NCI-H510A (cell line): ENCODE measurements at places on chromosomes 3 and 15.

- no peak for DNase-seq
These were observed 183.6 kb downstream of the MINAR1 start for GRCh38 chr15:79615754-79616153.

GRCh38 chr3:150972366-150973071, at the start of gene CLRN1:
Gene CLRN1, minus strand, starts transcription at chr3:150972727. Its CDS starts 19 bp downstream, at chr3:150972708.
- DNase-seq, result no peak

DNA sequence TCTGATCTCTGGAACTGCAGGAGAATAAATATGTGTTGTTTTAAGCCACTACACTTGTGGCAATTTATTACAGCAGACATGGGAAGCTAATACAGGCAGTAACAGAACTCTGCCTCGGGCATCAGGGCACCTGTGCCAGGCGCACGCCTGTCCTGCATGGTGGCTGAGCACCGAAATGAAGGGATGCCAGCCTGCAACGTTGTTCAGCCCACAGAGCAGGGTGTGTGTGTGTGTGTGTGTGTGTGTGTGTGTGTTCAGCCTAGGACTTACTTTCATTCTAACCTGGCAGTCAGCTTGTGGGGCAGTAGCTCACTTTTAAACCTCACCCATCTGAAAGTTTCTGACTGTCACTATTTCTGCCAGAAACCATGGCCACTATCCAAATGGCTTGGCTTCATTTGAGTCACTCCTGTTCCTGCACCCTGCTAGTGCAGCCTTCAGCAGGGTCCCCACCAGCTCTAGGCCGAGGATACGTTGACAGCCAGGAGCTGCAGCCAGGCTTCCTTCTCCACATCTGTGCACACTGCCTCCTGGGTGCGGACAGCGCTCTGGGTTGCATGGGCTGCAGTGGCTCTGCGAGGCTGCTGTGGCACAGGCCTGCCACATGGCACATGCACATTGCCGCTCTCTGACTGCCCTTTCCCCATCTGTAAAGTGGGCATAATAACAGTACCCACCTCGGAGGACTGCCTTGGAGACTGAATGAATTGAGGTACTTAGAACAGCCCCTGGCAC, 4.5 kb downstream of the UROC1 start:
- no peak for DNase-seq

GRCh38 chr3:12479919-12480427, 4.3 kb upstream of the TSEN2 start:
- DNase-seq, result no peak

DNA sequence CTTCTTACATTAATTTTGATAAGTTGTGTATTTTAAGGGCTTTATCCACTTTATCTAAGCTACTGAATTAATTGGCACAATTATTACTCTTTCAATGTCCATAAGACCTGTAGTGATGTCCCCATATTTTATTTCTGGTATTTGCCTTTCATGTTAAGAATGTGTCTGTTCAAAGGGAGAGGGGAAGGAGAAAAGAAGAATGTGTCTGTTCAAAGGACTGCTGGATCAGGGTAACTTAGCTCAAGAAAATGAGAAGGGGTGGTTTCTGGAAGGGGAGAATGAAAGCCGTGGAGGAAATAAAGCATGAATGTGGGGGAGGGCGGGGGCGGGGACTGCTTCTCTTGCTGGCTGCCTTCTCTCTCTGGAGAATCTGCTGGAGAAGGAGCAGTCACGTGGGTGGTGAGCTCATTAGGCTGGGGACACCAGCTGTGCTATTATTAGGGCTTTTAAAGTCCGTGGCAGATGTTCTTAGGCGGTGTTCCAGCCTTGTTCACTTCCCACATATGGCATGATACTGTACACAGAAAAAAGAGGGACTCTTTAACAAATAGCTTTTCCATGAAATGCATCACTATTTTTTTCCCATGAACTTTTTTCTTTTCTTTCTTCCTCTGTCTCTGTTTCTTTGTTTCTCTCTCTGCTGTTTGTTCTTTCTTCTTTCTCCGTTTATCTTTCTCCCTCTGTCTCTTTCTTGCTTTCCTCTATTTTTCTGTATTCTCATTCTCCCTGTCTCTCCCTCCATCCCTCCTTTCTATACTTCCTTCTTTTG, 63.7 kb upstream of the ULK4 start:
- peak; percentile 73 for DNase-seq

- DNase-seq, result no peak
These were observed 12.2 kb downstream of the ZIC1 start for GRCh38 chr3:147421184-147421912.

GRCh38 chr3:49609815-49610214, 55.5 kb downstream of the BSN start:
- no peak for DNase-seq

DNA sequence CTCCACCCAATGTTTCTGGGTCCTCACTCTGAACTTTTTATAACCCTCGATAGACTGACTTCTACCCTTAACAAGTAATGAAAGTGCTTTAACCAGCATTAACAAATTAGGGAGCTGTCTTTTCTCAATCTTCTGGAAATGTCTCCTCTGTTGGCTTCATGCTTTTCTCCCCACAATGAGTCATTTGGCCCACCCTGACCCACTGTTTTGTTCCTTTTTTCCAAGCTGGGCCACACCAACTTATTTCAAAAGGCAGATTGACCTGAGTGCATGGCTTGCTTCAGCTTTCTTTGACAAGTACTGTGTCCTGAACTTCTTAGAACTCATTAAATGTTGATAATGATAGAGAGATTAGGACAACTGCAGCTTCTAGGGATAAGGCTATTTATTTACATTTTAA, 199.6 kb upstream of the SEMA6D start:
- DNase-seq, result no peak
